ENCODE measurements at places on chromosomes 6 and 20.

GRCh38 chr6:144248003-144248402 is 37.1 kb upstream of the UTRN start:
- H3K4me3 ChIP-seq, result no peak overlapping the region
- no peaks in the 10 kb centered on the region for H3K36me3 ChIP-seq
- DNase-seq, result no peak
- no peaks in the 10 kb centered on the region for H3K27me3 ChIP-seq
- no peaks in the 10 kb centered on the region for H3K4me1 ChIP-seq
- no peak overlapping the region for H3K27ac ChIP-seq

DNA sequence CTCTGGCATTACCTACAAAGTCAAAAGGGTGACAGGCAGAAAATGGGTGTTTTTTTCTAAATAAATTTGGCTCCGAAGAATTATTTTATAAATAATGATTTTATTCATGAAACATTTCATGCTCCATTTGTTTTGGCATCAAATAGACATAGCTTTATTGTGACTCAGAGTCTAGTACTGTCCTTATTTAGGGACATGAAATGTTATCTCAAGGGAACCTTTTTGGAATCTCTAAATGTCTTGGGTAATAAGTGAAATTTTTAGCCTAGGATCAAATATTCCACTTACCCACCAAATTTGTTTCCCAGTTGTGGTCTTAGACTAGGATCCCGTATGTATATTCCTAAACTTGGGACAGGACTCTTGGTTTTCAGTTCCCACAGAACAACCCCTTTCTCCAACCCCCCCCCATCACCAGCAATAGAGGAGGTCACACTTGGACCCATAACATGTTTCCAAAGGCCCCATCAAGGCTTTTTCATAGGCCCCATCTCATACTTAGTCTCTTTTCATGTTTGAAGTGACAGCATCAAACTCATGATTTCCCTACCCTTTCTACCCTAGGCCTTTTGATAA is 81.8 kb downstream of the JAG1 start:
- no peak overlapping the region for H3K4me3 ChIP-seq
- no peak for DNase-seq
- H3K4me1 ChIP-seq, result no peaks in the 10 kb centered on the region

- no peaks in the 10 kb centered on the region for H3K4me1 ChIP-seq
- no peaks in the 10 kb centered on the region for H3K36me3 ChIP-seq
- no peaks in the 10 kb centered on the region for H3K27me3 ChIP-seq
- H3K27ac ChIP-seq, result no peak overlapping the region
Observed at GRCh38 chr6:15811107-15811506, 148.3 kb upstream of the DTNBP1 start.

GRCh38 chr20:41142919-41143318 is 5.6 kb downstream of the PLCG1 start:
- H3K4me3 ChIP-seq, result peak overlapping the region; percentile 85
- H3K27me3 ChIP-seq, result no peaks in the 10 kb centered on the region
- DNase-seq, result peak; percentile 44
- peaks cover 93% of the 10 kb centered on the region for H3K4me1 ChIP-seq
- peak overlapping the region; percentile 3 for H3K27ac ChIP-seq

DNA sequence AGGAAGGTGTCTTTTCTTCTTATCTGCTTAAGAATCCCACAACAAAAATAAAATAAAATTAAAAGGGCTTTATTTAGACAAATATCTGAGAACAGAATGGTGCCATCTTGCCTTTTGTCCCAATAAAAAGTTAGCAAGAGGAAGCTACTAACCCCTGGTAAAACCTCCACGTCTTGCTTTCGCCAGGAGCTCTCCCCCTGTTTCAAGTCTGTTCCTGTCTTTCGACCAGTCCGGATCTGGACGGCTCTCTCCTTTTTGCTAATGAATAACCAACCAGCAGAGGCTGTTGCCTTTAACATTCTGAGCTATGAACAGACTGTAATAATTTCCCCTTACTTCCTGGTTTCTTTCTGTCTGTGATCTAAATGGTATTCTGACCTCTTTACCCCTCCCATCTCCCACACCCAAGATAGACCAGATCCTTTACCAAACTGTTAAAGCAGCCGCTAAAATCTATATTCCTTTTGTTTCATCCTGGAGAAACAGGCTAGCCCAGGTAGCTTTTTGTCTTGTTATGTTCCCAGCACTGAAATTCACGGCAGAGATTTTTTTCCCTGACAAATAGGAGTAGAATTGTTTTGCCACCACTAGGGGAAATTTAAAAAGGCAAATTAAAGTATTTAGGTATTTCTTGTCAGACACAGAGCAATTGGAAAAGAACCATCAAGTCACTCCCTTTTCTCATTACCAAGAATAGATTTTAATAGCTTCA is at the start of gene FRK:
FRK (minus strand) TSS at position 320 of the 712 bp plus-strand sequence. CDS start 580 bp downstream, outside the sequence.
- H3K4me3 ChIP-seq, result no peak within 1 kb of the TSS
- H3K36me3 ChIP-seq, result no peaks in the 10 kb centered on the region
- no peaks in the 10 kb centered on the region for H3K27me3 ChIP-seq

- H3K27ac ChIP-seq, result no peak overlapping the region
- H3K4me3 ChIP-seq, result no peak overlapping the region
- H3K36me3 ChIP-seq, result no peaks in the 10 kb centered on the region
- no peaks in the 10 kb centered on the region for H3K27me3 ChIP-seq
Observed at GRCh38 chr6:44454198-44454597, 66.7 kb downstream of the CDC5L start.

- no peaks in the 10 kb centered on the region for H3K27me3 ChIP-seq
- no peaks in the 10 kb centered on the region for H3K36me3 ChIP-seq
- peak; percentile 24 for DNase-seq
- no peak overlapping the region for H3K4me3 ChIP-seq
- peaks cover 8% of the 10 kb centered on the region for H3K4me1 ChIP-seq
- H3K27ac ChIP-seq, result no peak overlapping the region
Observed at GRCh38 chr6:32692019-32692418, 25.6 kb upstream of the HLA-DQB1 start.

- no peaks in the 10 kb centered on the region for H3K27me3 ChIP-seq
- no peak for DNase-seq
- no peak overlapping the region for H3K27ac ChIP-seq
- no peak overlapping the region for H3K4me3 ChIP-seq
- H3K36me3 ChIP-seq, result no peaks in the 10 kb centered on the region
- H3K4me1 ChIP-seq, result no peaks in the 10 kb centered on the region
Observed at GRCh38 chr6:162960679-162961457, 233.1 kb downstream of the PACRG start.

- no peak overlapping the region for H3K27ac ChIP-seq
- H3K4me1 ChIP-seq, result no peaks in the 10 kb centered on the region
- H3K36me3 ChIP-seq, result no peaks in the 10 kb centered on the region
- H3K27me3 ChIP-seq, result no peaks in the 10 kb centered on the region
Observed at GRCh38 chr6:105051941-105052471, 95.1 kb downstream of the LIN28B start.

- no peaks in the 10 kb centered on the region for H3K36me3 ChIP-seq
- no peaks in the 10 kb centered on the region for H3K4me1 ChIP-seq
- no peak overlapping the region for H3K27ac ChIP-seq
- DNase-seq, result no peak
- H3K27me3 ChIP-seq, result no peaks in the 10 kb centered on the region
Observed at GRCh38 chr6:2581611-2582010, 169.1 kb downstream of the MYLK4 start.

- no peak for DNase-seq
- no peak overlapping the region for H3K27ac ChIP-seq
- no peaks in the 10 kb centered on the region for H3K4me1 ChIP-seq
- no peak overlapping the region for H3K4me3 ChIP-seq
- no peaks in the 10 kb centered on the region for H3K27me3 ChIP-seq
Observed at GRCh38 chr6:167975458-167975857, 22.0 kb upstream of the KIF25 start.

- no peak overlapping the region for H3K27ac ChIP-seq
- H3K4me1 ChIP-seq, result no peaks in the 10 kb centered on the region
- H3K27me3 ChIP-seq, result peaks cover 4% of the 10 kb centered on the region
- no peak overlapping the region for H3K4me3 ChIP-seq
Observed at GRCh38 chr6:112180095-112180820, 74.1 kb downstream of the LAMA4 start.

DNA sequence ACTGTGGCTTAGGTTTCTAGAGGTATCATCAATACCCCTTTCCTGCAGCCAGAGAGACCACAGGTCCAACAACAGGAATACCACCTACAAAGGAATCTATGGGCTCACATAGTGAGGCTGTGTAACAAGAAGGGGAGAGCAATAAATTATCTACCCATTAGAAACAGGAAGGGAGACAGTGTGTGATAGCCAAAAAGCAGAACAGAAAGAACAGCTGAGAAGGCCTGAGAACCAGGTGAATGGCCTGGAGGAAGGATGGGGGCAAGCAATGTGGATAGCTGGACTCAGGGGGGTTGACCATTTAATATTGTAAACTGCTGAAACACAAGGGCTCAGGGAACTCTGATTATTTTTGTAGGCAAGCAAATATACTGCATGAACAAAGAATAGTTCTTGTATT is 628.2 kb downstream of the COL12A1 start:
- no peak overlapping the region for H3K27ac ChIP-seq
- H3K36me3 ChIP-seq, result no peaks in the 10 kb centered on the region
- H3K27me3 ChIP-seq, result no peaks in the 10 kb centered on the region
- no peaks in the 10 kb centered on the region for H3K4me1 ChIP-seq

GRCh38 chr20:33291830-33292355 is 8.9 kb downstream of the BPIFB1 start:
- H3K36me3 ChIP-seq, result no peaks in the 10 kb centered on the region
- no peak overlapping the region for H3K27ac ChIP-seq
- DNase-seq, result peak; percentile 39
- H3K4me3 ChIP-seq, result no peak overlapping the region

DNA sequence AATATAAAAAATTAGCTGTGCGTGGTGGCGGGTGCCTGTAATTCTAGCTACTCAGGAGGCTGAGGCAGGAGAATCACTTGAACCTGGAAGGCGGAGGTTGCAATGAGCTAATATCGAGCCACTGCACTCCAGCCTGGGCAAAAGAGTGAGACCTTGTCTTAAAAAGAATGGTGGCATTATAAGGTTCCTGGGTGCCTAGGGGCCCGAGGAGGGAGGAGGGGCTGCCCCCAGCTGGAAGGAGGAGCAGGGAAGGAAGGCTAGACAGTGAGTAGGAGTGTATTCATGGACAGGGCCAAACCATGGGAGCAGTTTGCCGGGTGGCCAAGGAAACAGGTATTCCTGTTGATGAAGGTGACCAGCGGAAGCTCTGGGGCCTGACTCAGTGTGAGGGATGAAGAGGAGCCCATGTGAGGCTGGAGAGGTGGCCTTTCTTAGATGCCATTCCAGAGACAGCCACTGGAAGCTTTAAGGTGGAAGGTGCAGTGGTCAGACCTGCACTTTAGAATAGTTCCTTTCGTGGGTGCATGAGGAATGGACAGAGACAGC is 24.2 kb downstream of the MANBAL start:
- H3K4me3 ChIP-seq, result no peak overlapping the region
- H3K27ac ChIP-seq, result no peak overlapping the region
- no peak for DNase-seq
- no peaks in the 10 kb centered on the region for H3K27me3 ChIP-seq
- H3K36me3 ChIP-seq, result peaks cover 14% of the 10 kb centered on the region

DNA sequence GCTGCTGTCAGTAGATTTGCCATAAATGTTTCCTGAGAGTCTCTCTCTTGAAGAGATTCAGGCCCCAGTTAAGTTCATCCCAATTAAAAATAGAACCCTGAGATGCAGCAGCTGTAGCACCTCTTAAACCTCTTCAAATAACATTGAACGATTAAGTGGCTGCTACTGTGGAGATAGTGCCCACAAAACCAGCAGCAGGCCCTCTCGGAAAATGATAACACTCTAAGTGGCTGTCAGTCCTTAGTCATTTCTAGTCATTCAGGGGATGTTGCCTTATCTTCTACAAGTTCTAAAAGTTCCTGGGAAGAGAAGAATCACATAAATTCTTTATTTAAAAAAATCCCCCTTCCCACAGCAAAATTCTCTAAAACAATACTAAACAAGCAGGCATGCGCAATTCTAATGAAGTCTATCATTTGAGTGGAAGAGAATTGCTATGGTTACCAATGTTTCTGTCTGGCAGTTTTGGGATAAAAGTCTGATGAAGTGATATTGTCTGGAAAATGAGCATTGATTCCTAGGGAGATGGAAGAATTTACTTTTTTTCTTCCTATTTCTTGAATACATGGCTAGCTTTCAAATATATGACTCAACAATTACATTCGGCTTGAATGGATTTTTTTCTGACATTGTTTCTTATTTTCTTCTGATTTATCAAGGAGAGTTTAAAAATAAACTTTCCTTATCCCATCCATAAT is 131.9 kb downstream of the TRMT11 start:
- no peak overlapping the region for H3K27ac ChIP-seq
- DNase-seq, result no peak
- no peaks in the 10 kb centered on the region for H3K36me3 ChIP-seq

- H3K4me3 ChIP-seq, result no peak overlapping the region
- H3K27me3 ChIP-seq, result no peaks in the 10 kb centered on the region
- H3K4me1 ChIP-seq, result no peaks in the 10 kb centered on the region
- H3K27ac ChIP-seq, result no peak overlapping the region
- no peaks in the 10 kb centered on the region for H3K36me3 ChIP-seq
Observed at GRCh38 chr6:14328163-14328562, 210.6 kb downstream of the CD83 start.

DNA sequence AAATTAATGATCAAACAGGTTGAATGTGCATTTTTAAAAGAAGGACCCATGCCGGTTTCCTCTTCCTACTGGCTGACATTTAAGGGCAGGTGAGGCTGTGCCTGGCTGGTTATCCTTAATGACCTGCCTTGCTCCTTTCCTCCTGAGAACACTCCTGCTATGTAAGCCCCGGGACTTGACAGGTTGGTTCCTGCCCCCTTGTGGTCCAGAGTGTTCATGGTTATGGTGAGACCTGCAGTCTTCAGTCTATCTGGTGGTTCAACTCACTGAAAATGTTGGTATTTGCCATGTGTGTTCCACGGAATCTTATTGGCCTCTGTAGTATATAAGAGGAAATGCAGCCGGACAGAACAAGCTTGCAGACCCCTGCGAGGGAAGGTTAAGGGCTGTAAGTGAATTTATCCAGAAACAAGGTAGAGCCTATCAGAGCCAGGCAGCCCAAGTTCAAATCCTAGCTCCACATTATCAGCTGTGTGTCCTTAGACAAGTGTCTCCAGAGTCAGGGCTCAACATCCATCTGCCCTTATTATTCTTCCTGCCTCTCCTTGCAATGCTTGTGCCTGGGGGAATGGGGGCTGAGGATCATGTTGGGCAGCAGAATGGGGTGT is 5.2 kb upstream of the BPIFA3 start:
- no peaks in the 10 kb centered on the region for H3K27me3 ChIP-seq
- H3K4me3 ChIP-seq, result no peak overlapping the region
- H3K27ac ChIP-seq, result no peak overlapping the region
- H3K4me1 ChIP-seq, result no peaks in the 10 kb centered on the region
- H3K36me3 ChIP-seq, result no peaks in the 10 kb centered on the region
- peak; percentile 11 for DNase-seq

Measured in CD8-positive, alpha-beta memory T cell (primary cell).